Right cardiac atrium (tissue), 5 donors: ENCODE measurements at places on chromosomes 16 and 17. TPM values are rescaled to one million over a fixed set of nuclear protein-coding genes. Genes with fewer than 3 reads are reported as not detected.

The TXNL4B gene
- total RNA-seq = 5.0 TPM

The CMTM2 gene
- total RNA-seq = not detected

The SYNGR3 gene
- total RNA-seq = 0.57 TPM

The ITGAL gene
- total RNA-seq = 2.3 TPM

The ADAM11 gene
- total RNA-seq = 31.3 TPM

The CBX8 gene
- 2.4 TPM for total RNA-seq

The CD300A gene
- 5.1 TPM for total RNA-seq

The HBA2 gene
- total RNA-seq = 42.6 TPM

The GAS7 gene
- 68.1 TPM for total RNA-seq

The PROCA1 gene
- 2.7 TPM for total RNA-seq

The EEF2KMT gene
- total RNA-seq = 6.9 TPM

The KCNH4 gene
- total RNA-seq = 0.06 TPM

The MAF gene
- 19.5 TPM for total RNA-seq

The IGF2BP1 gene
- total RNA-seq = not detected

The HOXB5 gene
- total RNA-seq = 0.37 TPM

The NATD1 gene
- 15.7 TPM for total RNA-seq

The SHISA9 gene
- 0.28 TPM for total RNA-seq

The VPS9D1 gene
- total RNA-seq = 15.5 TPM

The TMEM235 gene
- not detected for total RNA-seq
